ENCODE measurements at places on chromosomes 2 and 18.

DNA sequence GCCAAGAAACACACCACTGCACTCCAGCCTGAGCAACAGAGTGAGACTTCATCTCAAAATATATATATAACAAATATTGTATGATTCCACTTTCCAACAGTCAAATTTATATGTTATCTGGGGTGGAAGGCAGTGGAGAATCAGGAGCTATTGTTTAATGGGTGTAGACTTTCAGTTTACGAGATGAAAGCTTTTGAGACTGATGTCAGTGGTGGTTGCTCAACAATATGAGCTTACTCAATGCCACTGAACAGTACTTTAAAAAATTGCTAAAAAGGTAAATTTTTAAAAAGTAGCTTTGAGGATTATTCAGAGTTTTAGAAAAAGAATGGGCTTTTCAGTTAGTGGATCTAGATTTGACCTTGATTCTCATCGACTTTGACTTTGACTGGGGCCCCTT, 105.9 kb upstream of the ST6GAL2 start:
- DNase-seq, result no peak

GRCh38 chr2:172323861-172324597, 103.4 kb upstream of the ITGA6 start:
- no peak for DNase-seq

GRCh38 chr2:144322379-144322778, 197.5 kb downstream of the ZEB2 start:
- no peak for DNase-seq

GRCh38 chr18:59455728-59456276, 96.7 kb upstream of the LMAN1 start:
- DNase-seq, result no peak

DNA sequence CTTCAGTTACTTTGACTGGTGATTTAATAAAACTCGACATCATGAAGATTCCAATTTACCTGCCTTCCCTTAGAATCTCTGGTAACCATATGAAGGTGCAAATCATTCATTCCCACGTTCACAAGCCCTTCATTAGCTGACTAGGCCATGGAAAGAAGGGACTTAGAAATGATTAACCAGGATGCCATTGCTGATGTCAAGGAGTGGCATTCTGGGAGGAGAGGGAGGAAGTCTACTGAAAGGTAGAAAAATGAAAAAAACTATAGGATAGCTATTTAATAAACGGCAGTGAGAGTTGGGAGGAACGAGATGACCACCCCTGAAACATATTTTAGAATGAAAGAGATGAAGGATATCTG, 1.4 kb downstream of the ATIC start:
- DNase-seq, result no peak

GRCh38 chr2:223247136-223247535, 195.1 kb downstream of the KCNE4 start:
- no peak for DNase-seq

- DNase-seq, result no peak
Observed at GRCh38 chr2:109529532-109530449, 84.0 kb downstream of the SEPTIN10 start.

- no peak for DNase-seq
Observed at GRCh38 chr18:61602836-61603235, 269.6 kb downstream of the CDH20 start.

- DNase-seq, result no peak
Observed at GRCh38 chr18:24840051-24840450, 379.6 kb downstream of the HRH4 start.

GRCh38 chr18:37552286-37552685, 13.3 kb downstream of the CELF4 start:
- no peak for DNase-seq

GRCh38 chr2:223043164-223043941, 8.6 kb upstream of the KCNE4 start:
- no peak for DNase-seq

DNA sequence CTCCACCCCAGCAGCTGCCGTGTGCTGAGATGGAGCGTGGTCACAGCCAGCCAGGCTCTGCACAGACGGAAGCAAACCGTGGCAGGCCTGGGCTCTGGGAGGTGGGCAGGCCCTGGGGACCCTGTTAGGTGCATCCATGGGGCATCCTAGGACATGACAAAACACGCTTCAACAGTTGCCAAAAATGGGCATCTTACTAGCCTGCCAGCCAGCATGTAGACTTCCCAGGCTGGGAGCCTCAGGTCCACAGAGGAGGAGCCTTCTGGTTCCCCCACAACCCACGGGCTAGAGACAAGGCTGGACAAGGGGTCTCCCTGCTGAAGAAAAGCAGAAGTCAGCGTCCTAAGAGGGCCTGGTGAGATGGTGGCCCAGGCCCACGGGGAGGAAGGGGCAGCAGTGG, 139.5 kb downstream of the HDAC4 start:
- DNase-seq, result no peak

- no peak for DNase-seq
Observed at GRCh38 chr2:71609958-71610357, 156.6 kb downstream of the DYSF start.

GRCh38 chr2:240250150-240250984, 109.9 kb upstream of the OTOS start:
- DNase-seq, result no peak

DNA sequence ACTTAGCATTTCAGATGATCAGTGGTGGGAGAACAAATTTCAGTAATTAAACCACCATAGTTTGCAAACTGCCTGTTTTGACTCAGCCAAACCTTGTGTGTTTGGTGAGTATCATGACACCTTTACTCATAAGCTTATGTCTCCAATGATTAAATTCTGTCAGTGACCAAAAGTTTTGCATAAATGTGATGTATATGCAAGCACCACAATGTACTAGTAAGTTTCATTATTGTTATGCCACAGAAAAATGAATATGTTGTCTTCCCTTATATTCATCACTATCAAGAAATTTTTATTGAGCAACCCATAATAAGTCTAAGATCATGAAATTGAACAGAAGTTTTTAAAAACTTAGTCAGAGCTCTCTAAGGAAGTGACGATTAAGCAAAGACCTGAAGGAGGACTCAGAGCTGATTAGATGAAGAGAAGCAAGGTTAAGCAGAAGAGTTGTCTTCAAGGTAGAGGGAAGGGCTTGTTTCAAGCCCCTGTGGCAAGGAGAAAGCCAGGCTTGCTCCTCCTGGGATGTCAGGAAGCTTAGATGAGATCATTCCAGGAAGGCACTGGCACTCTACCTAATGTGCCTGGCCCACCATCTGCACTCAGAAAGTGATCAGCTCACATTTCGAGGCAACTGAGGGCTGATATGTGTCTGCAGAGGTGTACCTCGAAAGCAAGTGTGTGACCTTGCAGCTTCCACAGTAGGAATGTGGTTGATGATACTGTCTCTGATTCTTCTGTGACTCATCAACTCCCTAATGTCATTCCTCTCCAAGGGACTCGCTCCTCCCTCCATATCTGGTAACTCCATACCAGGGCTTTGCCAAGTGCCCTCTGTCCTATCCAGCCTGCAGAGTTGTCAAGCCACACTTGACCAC, 54.7 kb downstream of the KCTD18 start:
- DNase-seq, result no peak

- DNase-seq, result no peak
Observed at GRCh38 chr2:61978522-61978921, 73.0 kb downstream of the COMMD1 start.

GRCh38 chr18:34965108-34965507, 76.1 kb upstream of the MAPRE2 start:
- DNase-seq, result no peak

DNA sequence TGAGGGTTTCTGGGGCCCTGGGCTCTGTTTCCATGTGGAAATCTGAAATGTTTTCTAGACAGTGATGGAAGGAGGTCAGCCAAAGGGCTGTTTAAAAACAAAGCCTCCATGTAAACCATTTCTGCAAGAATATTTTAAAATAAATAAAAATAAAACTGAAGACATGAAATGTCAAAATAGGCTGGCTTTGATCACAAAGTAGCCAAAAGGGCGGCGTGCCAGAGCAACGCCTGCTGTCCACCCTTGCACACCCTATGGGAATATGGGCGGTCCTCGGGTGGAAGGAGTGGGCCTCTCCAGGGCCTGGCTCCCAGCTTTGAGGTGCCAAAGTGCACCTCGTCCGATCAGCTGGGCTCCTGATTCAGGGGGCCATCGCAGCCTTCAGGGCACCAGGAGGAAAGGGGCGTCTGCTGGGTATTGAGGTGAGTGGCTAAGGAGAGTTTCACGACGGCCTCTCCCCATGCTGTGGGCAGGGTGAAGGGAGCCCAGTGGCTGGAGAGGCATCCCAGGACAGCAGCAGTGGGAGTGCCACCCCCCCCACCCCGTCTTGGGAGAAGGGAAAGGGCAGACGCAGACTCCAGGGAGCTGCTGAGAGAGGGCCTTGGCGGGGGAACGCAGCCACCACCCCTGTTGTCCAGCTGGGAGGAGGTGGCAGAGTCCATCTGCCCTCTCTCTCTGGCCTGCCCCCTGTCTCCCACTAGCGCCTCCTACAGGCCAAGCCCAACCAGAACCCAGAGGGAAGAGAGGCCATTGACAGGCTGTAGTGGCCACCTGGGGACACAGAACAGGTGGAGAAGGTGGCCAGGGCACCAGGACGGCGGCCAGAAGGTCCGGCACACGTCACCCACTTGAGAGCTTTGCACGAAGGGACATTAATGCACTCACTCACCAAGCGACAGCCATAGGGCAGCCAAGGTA, 5.7 kb upstream of the ERFE start:
- DNase-seq, result no peak

- no peak for DNase-seq
Observed at GRCh38 chr18:71388148-71388547, 1099.3 kb downstream of the SOCS6 start.

GRCh38 chr2:196383799-196384198, 212.4 kb upstream of the STK17B start:
- no peak for DNase-seq

DNA sequence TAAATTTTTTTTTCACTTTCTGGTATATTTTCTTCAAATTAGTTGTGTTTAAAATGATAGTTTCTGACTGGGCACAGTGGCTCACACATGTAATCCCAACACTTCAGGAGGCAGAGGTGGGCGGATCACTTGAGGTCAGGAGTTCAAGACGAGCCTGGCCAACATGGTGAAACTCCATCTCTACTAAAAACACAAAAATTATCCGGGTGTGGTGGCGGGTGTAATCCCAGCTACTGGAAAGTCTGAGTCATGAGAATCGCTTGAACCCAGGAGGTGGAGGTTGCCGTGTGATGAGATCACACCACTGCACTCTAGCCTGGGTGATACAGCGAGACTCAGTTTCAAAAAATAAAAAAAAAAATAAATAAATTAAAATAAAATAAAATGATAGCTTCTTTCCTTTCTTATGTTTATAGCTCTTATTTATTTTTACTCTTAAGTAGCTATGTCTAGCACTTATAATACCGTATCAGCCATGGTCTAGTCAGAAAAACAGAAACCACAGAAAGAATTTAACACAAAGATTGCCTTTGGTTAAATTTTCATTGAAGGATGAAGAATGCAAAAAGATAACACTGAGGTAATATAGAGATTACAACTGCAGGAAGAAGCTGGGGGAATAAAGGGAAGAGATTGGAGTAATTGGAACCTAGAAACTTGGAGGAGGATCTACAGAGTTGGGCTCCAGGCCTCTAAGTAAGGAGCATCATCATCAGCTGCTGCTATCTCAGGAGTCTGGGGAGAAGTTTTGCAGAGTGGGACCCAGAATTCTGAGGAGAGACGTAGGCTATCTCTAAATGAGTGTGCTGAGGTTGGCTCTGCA, 54.7 kb upstream of the MBOAT2 start:
- DNase-seq, result no peak

All from CD4-positive, alpha-beta T cell treated with Interleukin-17A for 1 hour (primary cell).